ENCODE measurements at places on chromosomes 4 and X.

GRCh38 chr4:166501941-166502382 is 628.9 kb downstream of the TLL1 start:
- peak; percentile 16 for DNase-seq

GRCh38 chr4:169770416-169770815 is 12.7 kb upstream of the HPF1 start:
- DNase-seq = no peak

DNA sequence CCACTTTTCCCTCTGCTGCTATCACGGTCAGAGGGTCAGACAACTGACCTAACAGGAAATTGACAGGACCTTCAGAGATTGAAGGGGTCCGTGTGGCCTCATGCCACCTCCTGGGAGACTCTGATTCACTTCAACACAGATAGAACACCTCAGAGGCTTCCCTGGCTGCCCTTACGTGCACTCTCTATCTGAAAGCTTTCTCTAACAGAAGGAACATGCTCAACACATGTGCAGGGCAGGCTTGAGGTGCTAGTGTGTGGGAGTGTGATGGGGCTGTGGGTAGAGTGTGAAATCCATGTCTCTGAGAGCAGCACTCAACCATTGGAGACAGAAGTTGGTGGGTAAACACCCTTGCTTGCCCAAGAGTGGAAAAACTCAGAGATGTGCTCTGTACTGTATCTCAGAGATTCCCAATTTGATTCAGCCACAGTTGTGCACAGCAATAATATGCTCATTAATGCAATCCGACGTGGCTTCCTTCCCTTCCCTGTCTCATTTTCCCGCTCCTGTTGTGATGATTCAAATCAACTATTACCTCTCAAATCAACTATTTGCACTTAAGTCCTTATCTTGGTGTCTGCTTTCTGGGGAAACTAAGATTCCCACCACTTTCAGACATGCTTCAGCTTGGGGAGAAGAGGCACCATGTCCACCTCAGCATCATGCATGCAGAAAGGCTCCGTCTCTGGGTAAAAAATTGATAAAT is 62.0 kb upstream of the MAGEB2 start:
- no peak for DNase-seq

GRCh38 chr4:77994194-77994721 is 62.9 kb upstream of the FRAS1 start:
- DNase-seq = peak; percentile 8

DNA sequence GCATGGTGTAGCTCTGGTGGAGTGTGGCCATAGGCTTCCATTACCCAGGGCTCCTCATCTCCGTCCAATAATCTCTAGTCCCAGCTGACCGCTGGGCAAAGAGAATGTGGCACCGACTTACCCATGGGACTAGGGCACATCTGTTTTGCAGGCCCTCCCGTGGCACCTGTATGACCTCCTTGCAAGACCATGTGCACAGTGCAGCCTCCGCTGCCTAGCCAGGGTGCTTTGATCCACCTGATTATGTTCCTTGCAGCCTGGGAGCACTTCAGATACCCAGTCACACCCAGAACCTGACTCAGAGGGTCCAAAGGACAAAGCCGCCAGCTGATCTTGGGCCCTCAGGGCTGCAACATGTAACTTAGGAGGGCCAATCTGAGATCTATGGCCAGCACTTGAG is 84.8 kb downstream of the PCDH10 start:
- DNase-seq = no peak

- DNase-seq = no peak
Observed at GRCh38 chrX:153375571-153375970, 25.6 kb downstream of the PNMA6E start.

DNA sequence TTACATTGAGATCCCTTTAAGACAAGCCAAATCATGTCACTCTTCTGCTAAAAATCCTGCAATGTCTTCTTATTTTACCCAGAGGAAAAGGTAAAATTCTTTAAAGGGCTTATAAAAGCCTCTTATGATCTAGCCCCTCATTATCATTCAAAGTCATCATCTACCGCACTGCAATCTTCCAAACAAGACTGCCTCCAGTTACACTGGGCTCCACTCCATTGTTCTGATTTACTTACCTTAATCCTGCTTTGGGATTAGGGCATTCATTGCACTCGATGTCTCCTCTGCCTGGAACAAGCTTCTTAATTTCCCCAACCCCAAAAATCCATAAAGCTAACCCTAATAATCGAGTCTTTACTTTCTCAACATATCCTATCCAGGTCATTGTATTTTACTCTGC is 269.1 kb downstream of the PCDH18 start:
- DNase-seq = no peak

DNA sequence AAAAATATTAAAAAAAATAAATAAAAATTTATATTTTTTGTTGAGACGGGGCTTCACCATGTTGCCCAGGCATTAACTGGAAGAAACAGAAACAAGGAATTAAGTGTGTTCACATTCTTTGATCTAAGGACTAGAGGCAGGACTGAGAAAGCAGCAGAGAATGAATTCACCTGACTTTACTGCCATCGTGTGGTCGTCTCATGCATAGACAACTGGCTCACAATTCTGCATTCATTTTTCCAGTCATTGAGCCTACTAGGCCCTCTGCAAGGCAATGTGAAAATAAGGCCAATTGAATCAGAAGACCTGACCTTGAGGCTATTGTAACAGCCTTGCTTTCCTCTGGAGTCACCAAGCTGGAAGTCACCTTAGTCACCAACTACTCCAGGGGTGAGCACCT is 37.4 kb downstream of the LHFPL1 start:
- peak; percentile 51 for DNase-seq

- peak; percentile 30 for DNase-seq
Observed at GRCh38 chr4:168304744-168305459, 13.7 kb downstream of the DDX60 start.

DNA sequence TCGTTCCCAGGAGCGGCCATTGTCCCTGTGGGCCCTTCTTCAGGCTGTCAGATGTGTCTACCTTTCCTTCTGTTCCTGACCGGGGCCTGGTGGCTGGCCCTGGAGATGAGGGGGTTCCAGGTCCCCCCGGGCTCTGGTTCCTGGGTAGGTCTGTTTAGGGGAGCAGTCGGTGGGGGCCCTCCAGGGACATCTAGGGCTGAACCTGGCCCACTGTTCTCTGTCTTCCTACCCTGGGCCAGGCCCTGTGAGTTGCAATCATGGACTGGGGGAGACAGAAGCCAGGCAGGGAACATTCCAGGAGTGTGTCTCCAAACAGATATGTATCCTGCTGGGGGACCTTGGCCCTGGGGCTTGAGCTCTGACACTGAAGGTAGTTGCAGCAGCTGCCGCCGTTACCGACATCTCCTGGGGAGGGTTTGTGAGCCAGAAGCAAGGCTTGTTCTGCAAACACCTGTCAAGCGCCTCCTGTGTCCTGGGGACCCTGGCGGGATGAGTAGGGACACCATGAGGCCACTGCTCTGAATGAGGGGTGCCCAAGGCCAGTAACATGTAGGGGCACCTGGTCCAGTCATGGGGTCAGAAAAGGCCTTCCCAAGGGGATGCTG is 49.5 kb upstream of the ADRA2C start:
- DNase-seq = no peak

DNA sequence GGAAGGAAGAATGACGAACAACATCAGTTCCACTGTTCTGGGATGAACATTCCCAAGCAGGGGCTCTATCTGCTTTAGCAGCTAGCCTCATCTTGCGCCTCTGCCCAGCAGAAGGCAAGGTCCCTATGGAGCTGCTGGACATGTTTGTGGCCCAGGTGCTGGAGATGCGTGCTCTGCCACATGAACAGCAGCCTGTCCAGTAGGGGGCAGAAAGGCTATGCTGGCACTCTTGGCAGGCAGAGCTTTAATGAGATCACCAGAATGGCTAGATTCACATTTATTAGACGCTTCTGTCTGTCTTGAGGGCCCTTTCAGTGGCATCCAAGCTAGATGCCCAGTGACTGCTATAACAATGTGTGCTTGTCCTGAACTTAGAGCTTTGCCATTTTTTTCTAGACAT is 1826.0 kb downstream of the STIM2 start:
- no peak for DNase-seq

DNA sequence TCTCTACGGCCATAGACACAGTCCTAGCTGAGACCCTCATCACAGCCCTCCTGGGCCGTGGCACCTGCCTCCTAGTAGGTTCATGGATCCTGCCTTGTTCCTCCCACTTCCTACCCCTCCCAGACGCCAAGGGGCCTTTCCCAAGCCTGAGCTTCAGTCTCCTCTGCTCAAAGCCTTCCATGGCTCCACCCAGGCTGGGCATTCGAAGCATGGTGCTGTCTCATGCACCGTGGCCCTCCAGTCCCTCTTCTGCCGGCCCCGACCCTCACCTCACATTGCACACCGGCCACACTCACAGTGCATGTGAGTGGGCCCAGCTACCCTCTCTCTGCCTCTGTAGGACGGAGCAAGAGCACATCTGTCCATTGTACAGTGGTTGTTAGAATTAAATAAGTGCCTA is 21.7 kb upstream of the KIAA0232 start:
- no peak for DNase-seq

- no peak for DNase-seq
Observed at GRCh38 chr4:126081336-126081735, 766.6 kb downstream of the FAT4 start.

DNA sequence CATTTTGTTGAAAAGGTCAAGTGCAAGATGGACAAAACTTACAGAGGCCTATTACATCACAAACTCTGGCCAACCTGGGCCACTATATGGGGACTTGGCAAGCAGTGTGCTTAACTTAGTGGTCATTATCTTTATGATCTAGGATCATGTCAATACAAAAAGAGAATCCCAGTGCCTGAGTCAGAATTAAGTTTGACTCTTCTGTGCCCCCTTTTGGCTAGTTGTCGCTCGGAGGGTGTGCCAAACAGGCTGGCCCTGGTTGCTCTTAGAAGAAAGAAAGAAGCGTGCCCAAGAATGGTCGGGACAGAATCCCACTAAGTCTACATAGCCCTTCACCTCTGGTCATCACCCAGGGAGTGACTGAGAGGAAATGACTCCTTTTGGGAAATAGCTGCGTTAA is 100.1 kb downstream of the EIF4E start:
- no peak for DNase-seq

DNA sequence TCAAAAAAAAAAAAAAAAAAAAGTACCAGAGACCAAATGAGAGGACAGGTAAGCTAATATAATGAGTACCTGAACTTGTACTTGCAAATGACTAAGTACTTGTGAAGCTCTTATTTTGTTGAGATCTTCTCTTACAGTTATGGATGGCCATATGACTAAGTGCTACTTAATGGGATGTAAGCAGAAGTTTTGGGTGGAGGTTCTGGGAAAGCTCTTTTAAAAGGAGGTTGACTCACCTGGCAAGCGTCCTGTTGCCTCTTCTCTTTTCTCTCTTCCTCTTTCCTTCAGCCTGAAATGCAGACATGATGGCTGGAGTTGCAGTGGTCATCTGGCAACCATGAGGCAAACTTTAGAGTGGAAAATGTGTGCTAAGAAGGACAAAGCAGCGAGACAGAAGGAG is 36.9 kb upstream of the MED14 start:
- DNase-seq = peak; percentile 62

Data from suppressor macrophage treated with lipopolysaccharide for 4 hours (primary cell).